ENCODE measurements at places on chromosomes 7 and 10.

DNA sequence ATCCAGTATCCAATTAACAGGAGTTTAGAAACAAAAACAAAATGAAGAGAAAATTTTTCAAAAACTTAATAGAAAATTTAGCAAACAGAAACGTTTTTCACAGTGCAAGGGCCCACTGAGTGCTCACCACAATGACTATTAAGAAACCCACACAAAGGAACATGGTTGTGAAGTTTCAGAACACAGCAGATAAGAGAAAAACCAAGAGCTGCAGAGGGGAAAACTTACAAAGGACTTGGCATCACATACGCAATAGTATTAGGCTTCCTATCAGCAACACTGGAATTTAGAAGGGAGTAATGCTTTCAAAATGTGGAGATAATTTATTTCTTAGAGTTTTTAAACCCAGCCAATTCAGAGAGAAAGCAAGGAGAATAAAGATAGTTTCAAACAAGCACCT is 1.7 kb upstream of the C7orf25 start:
- DNase-seq: no peak

GRCh38 chr10:129678186-129678585 is 211.1 kb downstream of the MGMT start:
- DNase-seq: no peak

GRCh38 chr7:34451923-34452322 is 206.1 kb upstream of the NPSR1 start:
- DNase-seq: no peak

DNA sequence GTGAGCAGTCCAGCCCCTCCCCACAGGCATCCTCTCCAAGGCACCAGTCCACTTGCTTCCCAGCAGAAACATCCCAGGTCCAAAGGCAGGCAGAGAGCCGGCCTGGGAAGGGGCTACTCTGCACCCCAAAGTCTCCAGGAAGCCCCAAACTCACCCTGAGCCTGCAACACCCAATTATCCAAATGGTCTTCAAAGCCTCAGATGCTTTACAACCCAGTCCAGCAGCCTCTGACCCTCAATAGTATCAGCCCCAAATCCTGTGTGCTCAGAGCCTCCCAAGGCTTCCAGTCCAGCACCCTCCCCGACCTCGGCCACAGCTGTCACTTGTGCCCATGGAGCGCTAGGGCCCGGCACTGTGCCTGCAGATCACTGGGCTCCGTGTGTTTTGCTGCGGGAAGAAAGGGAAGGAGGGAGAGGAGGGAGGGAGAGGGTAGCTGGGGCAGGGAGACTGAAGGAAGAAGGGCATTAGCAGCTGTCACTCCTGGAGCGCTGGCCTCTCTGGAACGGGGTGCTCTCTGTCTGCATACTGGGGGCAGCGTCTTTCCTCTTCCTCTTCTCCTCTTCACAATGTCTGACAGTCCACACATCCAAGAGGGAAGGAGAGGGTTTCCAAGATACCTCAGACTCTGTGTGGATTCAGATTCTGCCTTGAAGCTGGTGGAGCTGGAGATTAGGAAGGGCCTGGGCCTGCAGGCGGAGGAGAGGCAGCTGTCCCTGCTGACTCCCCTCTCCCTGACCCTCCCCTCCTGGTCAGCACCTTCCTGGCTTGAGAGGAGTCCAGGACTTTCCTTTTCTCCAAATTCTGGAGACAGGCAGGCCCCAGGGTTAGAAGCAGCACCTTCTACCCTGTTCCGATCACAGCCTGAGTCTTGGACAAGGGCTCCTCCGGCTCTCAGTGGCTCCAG is 13.2 kb downstream of the CALML5 start:
- DNase-seq: no peak

DNA sequence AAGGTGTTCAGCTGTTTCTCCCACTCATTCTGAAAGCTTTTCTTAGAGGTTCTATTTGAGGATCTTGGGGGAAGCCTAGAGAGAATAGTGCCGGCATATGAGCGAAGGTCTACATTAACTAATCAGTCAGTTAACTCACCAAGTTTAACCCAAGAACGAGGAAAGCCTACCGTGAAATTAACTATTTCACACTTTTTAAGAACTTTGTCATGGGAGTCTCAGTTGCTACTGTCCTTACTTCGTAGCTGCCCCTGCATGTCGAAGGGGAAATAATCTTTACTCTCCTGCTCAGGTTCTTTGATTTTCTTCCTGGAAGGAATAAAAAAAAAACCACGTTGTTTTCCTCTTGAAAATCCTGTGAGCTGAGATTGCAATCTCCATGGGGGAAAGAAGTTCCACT is 115.1 kb downstream of the FRMD4A start:
- DNase-seq: no peak

GRCh38 chr7:108947526-108947925 is 377.9 kb downstream of the DNAJB9 start:
- DNase-seq: no peak

DNA sequence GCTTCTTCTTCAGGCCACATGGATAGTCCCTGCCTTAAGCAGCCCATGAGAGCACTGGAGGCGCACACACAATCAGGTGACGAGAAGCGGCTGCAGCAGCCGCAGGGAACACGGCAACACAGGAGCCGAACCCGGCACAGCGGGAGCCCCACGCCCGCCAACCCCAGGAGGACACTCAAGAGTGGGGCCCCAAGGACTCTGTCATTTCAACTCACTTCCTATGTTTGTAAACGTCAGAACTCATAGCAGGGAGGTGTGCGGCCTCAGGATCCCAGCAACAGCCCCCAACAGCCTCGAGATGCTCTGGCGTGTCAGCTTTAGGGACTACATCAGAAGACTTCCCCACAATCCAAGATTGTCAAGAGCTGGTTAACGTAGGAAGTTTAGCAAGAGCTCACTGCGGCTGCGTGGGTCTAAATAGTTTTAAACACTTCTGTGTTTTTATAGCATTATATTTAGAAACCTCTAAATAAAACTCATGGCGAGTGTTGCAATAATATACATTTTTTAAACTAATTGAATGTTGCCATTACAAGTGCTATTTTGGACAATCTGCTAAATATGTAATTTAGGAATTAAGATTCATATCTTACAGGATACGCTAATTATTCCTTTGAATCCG is 123.4 kb downstream of the MAD1L1 start:
- DNase-seq: no peak

GRCh38 chr10:21516242-21517131 is 9.0 kb downstream of the SKIDA1 start:
- DNase-seq: peak; percentile 48

Data from activated CD8-positive, alpha-beta memory T cell treated with anti-CD3 and anti-CD28 coated beads, Interleukin-2, amount 50 U/mL, for 4 hours (primary cell).